Left lobe of liver (tissue), 2 donors: ENCODE measurements at places on chromosomes 1 and 21. TPM values are rescaled to one million over a fixed set of nuclear protein-coding genes. Genes with fewer than 3 reads are reported as not detected.

- no peak for DNase-seq
Observed at GRCh38 chr1:212432272-212432660, 454 bp upstream of the NENF start.

GRCh38 chr21:33030633-33031032 lies 4.9 kb downstream of the OLIG2 start:
- DNase-seq = no peak

- DNase-seq = no peak
Observed at GRCh38 chr1:113976609-113977278, 2.5 kb upstream of the OLFML3 start.

Gene IGFN1
- total RNA-seq = not detected

Gene GALE
- 43.1 TPM for total RNA-seq

DNA sequence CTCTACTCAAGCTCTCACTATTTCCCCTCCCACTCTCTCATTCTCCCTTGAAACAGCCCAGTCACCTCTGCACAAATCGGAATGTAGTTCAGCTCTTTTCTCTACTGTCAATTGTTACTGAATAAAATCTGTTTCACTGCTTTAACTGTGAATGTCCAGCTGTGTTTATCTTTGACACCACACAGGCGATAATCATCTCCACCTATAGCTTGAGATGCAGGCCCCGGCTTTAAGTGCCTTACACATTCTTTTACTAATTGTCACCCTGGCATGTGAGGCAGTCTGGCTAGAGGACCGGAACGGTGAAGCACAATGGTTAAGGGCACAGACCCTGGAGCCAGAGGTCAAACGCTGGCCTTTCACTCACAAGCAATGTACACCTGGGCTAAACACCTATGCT lies 122.8 kb upstream of the C8B start:
- DNase-seq = no peak
